ENCODE measurements at places on chromosomes 1 and 21.

DNA sequence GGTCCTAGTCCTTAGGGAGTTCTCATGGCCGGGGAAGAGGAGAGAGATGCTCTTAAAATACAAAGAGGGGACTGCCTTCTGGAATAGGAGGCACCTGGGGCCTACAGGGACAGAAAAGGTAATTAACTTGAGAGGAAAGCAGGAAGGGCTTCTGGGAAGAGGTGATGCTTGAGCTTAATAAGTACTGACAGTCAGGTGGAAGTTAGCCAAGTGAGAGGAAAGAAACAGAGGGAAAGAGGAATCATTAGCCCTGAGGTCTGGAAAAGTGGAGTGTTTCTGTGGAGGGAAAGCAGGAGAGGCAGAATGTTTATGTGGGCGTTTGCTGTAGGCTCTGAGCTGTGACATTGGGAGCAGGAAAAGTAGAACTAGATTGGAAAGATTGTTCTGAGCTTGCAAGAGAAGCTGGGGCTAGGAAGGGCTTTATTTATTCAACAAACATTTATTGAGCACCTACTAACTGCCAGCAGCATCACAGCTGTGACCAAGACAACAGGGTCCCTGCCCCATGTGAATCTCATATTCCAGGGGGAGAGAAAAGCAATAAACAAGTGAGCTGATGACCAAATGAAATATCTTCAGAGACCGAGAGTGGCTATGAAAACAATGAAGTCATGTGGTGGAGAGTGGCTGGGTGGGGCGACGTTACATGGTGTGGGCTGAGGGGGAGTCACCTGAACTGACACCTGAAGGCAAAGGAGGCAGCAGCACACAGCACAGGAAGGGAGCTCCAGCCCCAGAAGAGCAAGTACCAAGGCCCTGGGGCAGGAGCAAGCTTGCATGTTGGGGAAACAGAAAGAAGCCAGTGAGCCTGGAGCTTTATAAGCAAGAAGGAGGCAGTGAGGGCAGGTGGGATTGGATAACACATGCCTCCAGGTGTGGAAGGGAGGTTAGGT, 4.4 kb upstream of the FNDC5 start:
- DNase-seq = no peak

- no peak for DNase-seq
Observed at GRCh38 chr1:230057681-230058565, 9.1 kb upstream of the GALNT2 start.

- DNase-seq = no peak
Observed at GRCh38 chr1:244409701-244410100, 42.0 kb downstream of the ADSS2 start.

DNA sequence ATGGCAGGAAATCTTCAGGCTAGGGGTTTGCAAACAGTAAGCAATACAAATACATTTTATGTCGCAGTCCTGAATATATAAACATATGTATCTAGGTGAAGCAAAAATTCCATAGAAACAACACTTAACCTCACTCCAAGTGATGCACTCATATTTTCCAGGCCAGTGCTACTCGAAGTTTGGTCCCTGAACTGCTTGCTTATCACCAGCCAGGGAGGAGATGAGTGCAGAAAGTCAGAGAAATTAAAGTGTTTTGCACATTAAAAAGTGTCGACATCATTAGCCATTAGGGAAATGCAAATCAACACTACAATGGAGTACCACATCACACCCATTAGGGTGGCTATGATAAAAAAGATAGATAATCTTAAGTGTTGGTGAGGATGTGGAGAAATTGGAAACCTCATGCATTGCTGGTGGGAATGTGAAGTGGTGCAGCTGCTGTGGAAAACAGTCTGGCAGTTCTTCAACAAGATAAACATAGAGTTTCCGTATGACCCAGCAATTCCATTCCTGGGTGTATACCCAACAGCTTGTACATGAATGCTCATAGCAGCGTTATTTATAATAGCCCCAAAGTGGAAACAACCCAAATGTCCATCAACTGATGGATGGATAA, 70.5 kb upstream of the CSF1 start:
- peak; percentile 57 for DNase-seq

- DNase-seq = no peak
Observed at GRCh38 chr1:86505564-86505902, 36.8 kb downstream of the CLCA1 start.

Data from fibroblast of the aortic adventitia (primary cell).